Activated CD4-positive, alpha-beta T cell treated with anti-CD3 and anti-CD28 coated beads, Interleukin-2, amount 50 U/mL, for 1 hour (primary cell): ENCODE measurements at places on chromosomes 11 and 22.

GRCh38 chr11:125971618-125972017, 25.8 kb downstream of the VSIG10L2 start:
- DNase-seq: no peak

GRCh38 chr11:35632301-35632700, 14.0 kb downstream of the FJX1 start:
- DNase-seq: no peak

DNA sequence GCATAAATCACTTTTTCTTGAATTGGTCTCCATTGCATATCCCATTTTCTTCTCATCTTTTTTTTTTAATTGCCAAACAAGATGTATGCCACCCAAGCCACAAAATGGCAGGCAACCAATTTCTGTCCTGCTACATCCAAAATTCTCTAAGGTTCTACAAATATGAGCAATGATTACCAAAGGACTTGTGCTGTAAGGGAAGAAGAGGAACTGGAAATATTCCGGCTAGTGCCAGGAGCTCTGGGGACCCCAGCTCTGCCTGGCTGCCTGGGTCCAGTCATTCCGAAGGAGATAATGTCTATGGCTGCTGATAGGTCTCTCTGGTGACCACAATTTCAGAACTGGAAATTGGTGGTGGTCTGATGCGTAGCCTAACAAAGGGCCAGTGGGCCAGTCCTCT, 17.1 kb upstream of the SNX32 start:
- no peak for DNase-seq

- DNase-seq: no peak
Observed at GRCh38 chr11:77789731-77790476, 30.6 kb downstream of the RSF1 start.

GRCh38 chr11:48154151-48154550, 62.5 kb upstream of the OR4B1 start:
- DNase-seq: no peak

GRCh38 chr11:8989453-8989852, 14.3 kb downstream of the NRIP3 start:
- no peak for DNase-seq

DNA sequence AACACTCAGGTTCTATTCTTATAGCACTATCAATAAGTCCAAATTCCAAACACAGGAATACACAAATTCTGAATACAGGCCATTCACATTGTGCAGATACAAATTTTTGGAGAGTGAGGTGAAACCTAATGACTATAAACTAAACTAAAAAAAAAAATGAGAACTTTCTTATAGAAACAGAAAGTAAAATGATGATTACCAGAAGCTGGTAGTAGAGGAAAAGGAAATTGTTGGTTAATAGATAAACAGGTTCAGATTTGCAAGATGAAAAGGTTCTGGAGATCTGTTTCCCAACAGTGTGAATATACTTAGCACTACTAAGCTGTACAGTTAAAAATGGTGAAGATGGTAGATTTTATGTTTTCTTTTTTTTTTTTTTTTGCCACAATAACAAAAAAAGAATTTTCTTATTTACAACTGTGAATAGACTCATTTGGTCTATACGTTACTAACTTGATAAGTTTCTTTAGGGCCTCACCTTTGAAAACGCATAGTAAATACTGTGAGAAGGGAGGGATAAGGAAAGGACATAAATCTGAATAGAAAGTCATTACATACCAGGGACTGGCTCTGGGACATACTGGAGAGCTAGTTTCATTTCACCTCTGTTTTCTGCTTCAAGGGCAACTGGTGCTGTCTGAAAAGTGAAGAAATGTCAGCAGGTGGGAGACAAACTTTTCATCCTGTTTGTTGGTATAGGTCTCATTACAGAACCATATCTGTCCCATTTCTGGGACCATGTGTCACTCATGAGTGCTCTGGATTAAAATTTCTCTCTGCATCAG, 14.2 kb upstream of the CCDC89 start:
- no peak for DNase-seq

DNA sequence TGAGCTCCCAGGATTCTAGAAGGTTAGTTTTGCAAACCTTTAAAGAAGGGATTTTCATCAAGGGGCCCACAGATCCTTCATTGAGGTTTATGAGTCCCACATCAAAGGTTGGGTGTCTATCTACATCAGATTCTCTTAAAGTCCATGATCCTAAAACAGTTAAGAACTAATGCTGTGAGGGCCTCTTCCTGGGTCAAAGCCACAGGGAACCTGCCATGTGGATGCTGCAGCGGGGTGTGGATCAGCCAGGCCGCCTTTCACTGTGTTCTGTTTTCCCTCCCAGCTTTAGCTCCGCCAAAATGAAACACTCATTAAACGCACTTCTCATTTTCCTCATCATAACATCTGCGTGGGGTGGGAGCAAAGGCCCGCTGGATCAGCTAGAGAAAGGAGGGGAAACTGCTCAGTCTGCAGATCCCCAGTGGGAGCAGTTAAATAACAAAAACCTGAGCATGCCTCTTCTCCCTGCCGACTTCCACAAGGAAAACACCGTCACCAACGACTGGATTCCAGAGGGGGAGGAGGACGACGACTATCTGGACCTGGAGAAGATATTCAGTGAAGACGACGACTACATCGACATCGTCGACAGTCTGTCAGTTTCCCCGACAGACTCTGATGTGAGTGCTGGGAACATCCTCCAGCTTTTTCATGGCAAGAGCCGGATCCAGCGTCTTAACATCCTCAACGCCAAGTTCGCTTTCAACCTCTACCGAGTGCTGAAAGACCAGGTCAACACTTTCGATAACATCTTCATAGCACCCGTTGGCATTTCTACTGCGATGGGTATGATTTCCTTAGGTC, 5.3 kb downstream of the SERPIND1 start:
- no peak for DNase-seq

GRCh38 chr22:49081261-49081666, 746.4 kb downstream of the BRD1 start:
- DNase-seq: no peak

- DNase-seq: no peak
Observed at GRCh38 chr11:44684859-44685281, 41.9 kb upstream of the TSPAN18 start.

- peak; percentile 29 for DNase-seq
Observed at GRCh38 chr22:26674211-26675190, 17.1 kb downstream of the MIAT start.

- DNase-seq: no peak
Observed at GRCh38 chr11:95700471-95700817, 89.1 kb downstream of the FAM76B start.

- no peak for DNase-seq
Observed at GRCh38 chr22:43154887-43155536, 3.7 kb downstream of the TSPO start.

DNA sequence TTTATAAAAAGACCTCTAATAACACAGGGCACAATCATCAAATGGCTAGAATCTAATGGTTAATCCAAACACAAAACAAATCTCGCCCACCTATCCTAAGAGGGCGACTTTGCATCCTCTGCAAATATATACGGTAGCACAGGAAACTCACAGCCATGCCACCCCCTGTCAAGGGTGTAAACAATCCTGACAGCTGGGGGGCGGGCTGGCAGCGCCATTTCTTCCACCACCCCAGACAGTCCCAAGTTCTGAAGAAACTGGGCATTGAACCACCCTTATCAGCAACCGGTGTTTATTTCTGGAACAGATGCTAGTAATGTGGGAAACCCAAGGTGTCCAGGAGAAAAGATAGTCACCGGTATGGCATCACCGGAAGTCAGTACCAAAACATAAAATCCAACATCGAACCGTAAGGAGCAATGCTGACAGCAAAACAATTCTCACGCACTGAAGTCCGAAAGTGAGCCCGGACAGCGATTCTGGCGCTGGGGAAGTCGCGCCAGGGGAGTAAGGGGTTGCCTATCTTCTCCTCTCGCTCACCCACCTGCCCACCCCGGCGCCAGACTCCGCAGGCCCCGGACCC, 825 bp downstream of the FBXO3 start:
- peak; percentile 26 for DNase-seq

DNA sequence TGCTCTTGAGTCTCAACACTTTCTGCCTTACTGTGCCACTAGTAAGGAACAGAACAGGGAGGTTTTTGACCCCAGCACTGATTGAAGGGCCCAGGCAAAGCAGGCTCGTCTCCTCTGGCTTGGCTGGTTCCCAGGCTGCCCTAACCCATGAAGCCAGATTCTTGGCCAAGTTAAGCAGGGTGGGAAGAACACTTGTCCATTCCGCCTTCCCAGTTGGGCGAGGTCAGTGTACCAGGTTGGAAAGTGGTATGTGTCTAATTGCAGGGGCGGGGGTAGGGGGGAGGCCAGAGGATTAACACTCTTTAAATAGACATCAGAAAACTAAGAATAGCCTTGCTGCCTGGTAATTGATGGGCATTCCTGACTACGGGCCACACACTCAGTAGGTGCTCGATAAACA, 14.4 kb downstream of the TIMP3 start:
- no peak for DNase-seq

GRCh38 chr11:79026803-79027445, 413.9 kb downstream of the TENM4 start:
- no peak for DNase-seq

- DNase-seq: no peak
Observed at GRCh38 chr11:61513143-61513765, 4.7 kb downstream of the LRRC10B start.

DNA sequence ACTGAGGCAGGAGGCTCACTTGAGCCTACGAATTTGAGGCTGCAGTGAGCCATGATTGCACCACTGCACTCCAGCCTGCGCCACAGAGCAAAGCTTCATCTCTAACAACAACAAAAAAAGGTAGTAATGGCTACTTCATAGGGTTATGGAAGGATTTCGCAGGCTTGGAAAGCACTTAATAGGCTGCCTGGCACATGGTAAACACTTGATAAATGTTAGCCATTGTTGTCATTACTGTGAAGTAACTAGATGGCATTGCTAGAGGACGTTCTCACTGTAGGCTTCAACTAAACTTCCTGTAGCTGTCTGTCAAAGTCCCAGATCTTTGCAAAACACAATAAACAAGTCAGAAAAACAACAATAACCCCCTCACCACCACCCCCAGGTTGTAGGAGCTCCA, 357.2 kb upstream of the NARS2 start:
- DNase-seq: no peak

GRCh38 chr22:27642104-27642800, 159.3 kb downstream of the MN1 start:
- no peak for DNase-seq

GRCh38 chr11:123582992-123583504, 71.4 kb downstream of the SCN3B start:
- DNase-seq: no peak

- no peak for DNase-seq
Observed at GRCh38 chr11:30257058-30257457, 26.2 kb downstream of the FSHB start.

DNA sequence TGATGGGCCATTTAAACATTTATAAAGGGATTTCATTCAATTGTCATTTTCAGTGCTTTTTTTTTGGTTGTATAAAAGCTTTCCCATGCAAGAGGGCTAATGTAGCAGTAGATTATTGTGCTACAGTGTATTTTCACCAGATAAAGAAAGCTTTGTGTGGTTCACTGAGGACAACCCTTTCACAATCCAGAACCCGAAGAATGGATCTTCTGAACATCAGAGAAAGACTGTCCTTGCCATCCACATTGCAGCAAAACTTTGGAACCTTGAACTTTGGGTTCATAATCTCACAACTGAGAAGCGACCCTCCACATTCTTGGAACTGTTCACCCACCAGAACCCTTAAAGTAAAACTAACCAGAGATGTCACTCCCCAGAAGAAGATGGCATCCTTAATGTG, 9.3 kb downstream of the APOBEC3H start:
- DNase-seq: no peak

- DNase-seq: no peak
Observed at GRCh38 chr11:13784855-13785254, 116.4 kb downstream of the FAR1 start.

DNA sequence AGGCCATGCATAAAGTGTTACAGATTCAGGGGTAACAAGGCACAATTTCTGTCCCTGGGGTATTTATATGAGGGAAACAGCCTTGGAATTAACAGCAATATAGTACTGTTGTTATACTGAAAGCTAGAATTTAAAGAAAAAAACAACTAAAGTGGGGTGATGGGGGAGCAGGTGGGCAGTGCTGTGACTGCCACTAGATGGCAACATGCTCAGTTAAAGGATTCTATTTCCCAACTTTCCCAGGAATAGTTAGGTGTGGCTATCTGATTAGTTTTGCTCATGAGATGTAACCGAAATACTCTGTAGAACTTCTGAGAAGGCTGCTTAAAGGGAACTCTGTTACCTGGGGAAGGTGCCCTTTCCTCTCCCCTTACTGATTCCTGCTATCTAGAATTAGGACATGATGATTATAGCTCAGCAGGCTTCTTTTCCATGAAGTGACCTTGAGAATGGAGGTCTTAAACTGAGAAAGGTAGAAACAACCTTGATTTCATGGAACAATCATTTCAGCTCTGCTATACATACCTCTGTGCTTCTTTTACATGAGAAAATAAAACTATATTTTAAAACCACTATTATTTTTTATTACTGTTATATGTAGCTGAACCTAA, 102.6 kb downstream of the RELT start:
- DNase-seq: no peak

GRCh38 chr11:2903672-2904011, 18.1 kb upstream of the CDKN1C start:
- no peak for DNase-seq

DNA sequence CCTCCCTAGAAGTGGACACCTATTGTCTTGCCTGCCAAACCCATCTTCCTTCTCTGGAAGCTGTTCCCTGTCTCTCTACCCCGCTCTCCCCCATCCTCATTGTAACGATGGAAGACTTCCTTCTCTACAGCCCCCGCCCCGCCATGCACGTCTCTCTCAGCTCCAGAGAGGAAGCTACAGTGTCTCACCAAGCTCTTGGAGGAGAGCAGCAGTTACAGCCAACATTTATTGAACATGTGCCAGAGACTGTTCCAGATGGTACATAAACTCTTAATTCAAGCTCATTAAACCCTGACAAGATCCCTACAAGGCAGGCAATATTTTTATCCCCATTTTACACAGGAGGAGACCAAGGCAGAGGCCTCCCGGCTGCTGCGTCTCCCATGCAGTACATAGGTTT, 15.1 kb downstream of the MCHR1 start:
- no peak for DNase-seq

- DNase-seq: no peak
Observed at GRCh38 chr11:3830730-3831129, 10.0 kb downstream of the RHOG start.

- no peak for DNase-seq
Observed at GRCh38 chr11:132131047-132131446, 760.6 kb downstream of the NTM start.

GRCh38 chr11:204587-205109, 2.6 kb downstream of the BET1L start:
- no peak for DNase-seq

- DNase-seq: no peak
Observed at GRCh38 chr11:93737904-93738612, 3.2 kb downstream of the TAF1D start.

- DNase-seq: no peak
Observed at GRCh38 chr11:61489833-61490721, 18.5 kb upstream of the LRRC10B start.

GRCh38 chr22:32123657-32124056, 35.4 kb downstream of the C22orf42 start:
- DNase-seq: no peak

GRCh38 chr11:121031167-121031566, 7.3 kb downstream of the TBCEL start:
- DNase-seq: no peak
